Left lobe of liver (tissue), 2 donors: ENCODE measurements at places on chromosomes 7 and 10. TPM values are rescaled to one million over a fixed set of nuclear protein-coding genes. Genes with fewer than 3 reads are reported as not detected.

- DNase-seq = no peak
Observed at GRCh38 chr7:2266911-2267310, 24.9 kb downstream of the NUDT1 start.

The HMX3 gene
- total RNA-seq = 0.20 TPM

DNA sequence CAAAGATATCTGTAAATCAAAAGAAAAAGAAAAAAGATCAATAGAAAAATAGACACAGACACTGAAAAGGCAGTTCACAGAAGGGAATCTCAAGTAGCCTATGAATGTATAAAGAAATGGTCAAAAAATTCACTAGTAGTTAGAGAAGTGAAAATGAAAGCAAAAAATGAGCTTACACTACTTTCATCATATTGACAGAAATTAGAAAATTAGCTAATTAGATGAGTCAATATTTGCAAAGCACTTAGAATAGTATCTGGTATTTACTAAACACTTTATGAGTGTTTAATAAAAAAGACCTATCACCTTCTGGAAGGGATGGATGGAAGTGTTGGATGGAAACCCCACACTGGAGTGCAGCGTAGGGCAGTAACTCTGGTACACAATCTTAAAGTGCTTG lies 1.7 kb upstream of the CFAP58 start:
- no peak for DNase-seq

DNA sequence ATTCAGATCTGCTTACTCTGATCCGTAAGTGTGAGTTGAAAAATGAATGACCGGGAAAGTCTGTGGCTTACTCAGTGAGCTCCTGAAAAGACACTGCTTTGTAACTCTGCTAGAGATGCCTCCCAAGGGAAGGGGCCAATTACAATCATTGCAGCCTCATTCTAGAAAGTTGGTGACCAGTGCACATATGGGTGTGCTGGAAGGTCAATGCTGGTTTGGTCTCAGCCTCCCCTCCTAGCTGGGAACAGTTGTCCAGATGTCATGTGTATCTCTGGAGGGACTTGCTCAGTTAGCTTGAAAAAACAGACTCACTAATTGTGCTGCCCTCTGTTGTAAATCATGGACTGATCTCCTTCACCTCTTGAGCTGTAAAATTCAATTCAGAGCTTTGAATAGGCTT lies 405.0 kb downstream of the ADRA2A start:
- DNase-seq = no peak

The DNTT gene
- not detected for total RNA-seq

- peak; percentile 62 for DNase-seq
Observed at GRCh38 chr10:79286318-79286951, 60.8 kb upstream of the PPIF start.

The OPN1SW gene
- total RNA-seq = not detected

DNA sequence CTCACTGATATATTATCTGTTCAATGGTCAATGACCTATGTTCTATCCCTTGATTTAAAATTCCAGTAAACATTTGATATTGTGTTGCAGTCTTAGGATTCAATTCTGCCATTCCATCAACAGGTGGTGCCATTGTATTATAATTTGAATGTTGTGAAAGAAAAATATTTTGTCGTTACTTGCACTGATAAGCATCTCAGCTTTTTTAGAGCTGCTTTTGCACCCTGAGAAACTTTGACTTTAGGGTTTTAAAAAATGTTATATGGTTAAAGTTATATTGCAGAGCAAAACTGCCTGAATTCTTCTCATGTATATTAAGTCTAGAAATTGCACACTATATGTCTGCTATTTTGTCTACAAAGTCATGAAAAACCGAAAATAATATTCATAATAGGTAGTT lies 18.8 kb upstream of the MINDY3 start:
- no peak for DNase-seq

DNA sequence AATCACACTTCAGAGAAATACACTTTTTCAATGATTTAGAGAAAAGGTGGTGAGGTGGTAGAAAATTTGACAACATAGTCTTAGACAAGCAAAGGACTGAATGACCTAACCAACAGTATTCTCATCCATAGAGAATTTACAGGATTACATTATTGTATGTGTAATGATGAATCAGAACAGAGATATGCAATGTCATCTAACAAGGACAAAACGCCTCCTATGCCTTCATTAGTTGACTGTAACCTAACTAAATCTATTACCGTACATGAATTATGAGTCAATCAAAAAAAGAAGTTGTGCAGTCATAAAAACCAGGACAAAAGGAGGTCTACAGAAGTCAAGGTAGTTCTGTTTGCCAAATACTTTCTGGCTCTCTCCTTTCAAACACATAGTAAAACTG lies 66.5 kb downstream of the RAB11FIP2 start:
- DNase-seq = no peak

DNA sequence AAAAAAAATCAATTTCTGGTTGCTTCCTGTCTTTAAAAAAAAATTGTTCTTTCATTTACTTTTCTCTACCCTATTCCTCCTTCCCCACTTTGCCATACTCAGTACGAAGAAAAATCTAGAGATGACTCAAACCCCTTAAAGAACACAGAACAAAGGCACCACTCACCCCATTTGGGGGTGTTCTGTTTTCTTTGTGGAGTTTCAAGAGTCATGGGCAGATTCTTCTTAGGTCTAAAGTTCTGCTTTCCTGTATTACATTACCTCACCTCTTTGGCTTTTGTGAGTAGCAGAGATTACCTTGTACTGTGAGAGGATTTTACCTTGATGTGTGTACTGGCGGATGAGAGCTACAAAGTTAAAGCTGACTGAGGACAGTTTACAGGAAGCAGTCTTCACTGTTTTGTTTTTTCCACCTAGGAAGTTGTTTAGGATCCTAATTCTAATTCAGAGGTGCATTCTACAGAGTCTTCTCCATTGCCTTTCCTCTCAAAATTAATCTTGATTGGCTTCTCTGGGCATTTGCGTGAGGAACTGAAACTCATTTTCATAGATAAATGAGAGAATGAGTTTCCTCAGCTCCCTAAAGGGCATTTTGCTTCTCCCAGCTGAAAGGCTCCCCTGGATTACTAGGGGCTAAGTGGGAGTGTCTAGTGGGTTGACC lies 20.7 kb downstream of the AVL9 start:
- no peak for DNase-seq

The PLCE1 gene
- 0.28 TPM for total RNA-seq

The CYP3A4 gene
- total RNA-seq = 1,005 TPM

GRCh38 chr7:30780941-30781340 lies 9.7 kb downstream of the MINDY4 start:
- DNase-seq = peak; percentile 29

DNA sequence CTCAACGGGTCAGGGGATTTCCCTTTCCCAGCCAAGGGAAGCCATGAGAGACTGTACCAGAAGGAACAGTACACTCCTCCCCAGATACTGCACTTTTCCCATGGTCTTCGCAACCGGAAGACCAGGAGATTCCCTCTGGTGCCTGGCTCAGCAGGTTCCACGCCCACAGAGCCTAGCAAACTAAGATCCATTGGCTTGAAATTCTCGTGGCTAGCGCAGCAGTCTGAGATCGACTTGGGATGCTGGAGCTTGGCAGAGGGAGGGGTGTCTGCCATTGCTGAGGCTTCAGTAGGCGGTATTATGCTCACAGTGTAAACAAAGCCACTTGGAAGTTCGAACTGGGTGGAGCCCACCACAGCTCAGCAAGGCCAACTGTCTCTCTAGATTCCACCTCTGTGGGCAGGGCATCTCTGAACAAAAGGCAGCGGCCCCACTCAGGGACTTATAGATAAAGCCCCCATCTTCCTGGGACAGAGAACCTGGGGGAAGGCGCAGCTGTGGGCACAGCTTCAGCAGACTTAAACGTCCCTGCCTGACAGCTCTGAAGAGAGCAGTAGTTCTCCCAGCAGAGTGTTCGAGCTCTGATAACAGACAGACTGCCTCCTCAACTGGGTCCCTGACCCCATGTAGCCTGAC lies 29.6 kb downstream of the SLC16A12 start:
- no peak for DNase-seq

The DYNC1I1 gene
- 0.15 TPM for total RNA-seq

GRCh38 chr10:115992236-115992986 lies 280.6 kb downstream of the GFRA1 start:
- DNase-seq = no peak

- no peak for DNase-seq
Observed at GRCh38 chr7:96708872-96709271, 774 bp downstream of the SEM1 start.

- DNase-seq = no peak
Observed at GRCh38 chr7:121019018-121019417, 30.5 kb downstream of the CPED1 start.

The STRIP2 gene
- total RNA-seq = 0.96 TPM

- DNase-seq = peak; percentile 58
Observed at GRCh38 chr10:96124230-96125141, 5.6 kb upstream of the ZNF518A start.

- no peak for DNase-seq
Observed at GRCh38 chr10:4048236-4048864, 263.3 kb upstream of the KLF6 start.

The IDI2 gene
- total RNA-seq = not detected

DNA sequence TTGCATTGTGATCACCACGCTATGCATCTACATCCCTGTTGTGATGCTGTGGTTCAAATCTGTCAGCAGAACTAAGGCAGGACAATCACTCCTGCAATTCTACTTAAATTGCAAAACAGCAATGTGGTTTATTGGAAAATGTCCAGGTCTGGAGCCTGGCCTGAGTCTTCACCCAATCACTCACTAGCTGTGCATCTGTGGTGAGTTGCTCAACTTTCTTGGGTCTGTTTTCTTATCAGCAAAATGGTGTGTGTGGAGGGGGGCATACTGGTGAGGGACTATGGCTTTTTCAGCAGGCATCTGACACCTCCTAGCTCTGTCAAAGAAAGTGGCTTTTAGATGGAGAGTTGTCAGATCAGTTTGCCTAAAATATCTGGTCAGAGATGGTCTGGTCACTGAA lies 108.3 kb upstream of the FEZF1 start:
- no peak for DNase-seq

DNA sequence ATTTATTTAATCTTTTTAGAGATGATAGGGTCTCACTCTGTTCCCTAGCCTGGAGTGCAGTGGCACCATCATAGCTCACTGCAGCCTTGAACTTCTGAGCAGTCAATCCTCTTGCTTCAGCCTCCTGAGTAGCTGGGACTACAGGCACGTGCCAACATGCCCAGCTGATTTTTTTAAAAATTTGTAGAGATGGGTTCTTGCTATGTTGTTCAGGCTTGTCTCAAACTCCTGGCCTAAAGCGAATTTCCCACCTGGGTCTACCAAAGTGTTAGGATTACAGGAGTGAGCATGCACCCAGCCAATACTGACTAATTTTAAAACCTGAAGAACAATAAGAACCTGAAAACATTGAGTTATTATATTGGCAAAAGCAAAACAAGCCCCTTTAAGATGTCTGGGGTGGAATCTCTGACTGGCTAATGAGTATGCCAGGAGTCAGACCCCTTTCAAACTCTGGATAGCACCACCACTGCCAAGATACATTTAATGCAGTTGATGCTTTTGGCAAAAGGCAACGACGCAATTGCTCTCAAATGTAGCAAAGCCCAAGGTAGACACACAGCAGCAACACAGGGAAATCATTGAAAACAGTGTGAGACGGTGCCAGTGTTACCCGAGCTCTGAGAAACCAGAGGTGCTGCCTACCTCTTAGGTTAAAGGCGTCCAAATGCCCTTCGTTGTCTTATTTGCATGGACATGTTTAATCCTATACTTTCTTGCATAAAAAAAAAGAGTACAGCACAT lies 40.7 kb upstream of the TOMM7 start:
- no peak for DNase-seq

- DNase-seq = no peak
Observed at GRCh38 chr7:98556288-98556687, 60.8 kb upstream of the NPTX2 start.

DNA sequence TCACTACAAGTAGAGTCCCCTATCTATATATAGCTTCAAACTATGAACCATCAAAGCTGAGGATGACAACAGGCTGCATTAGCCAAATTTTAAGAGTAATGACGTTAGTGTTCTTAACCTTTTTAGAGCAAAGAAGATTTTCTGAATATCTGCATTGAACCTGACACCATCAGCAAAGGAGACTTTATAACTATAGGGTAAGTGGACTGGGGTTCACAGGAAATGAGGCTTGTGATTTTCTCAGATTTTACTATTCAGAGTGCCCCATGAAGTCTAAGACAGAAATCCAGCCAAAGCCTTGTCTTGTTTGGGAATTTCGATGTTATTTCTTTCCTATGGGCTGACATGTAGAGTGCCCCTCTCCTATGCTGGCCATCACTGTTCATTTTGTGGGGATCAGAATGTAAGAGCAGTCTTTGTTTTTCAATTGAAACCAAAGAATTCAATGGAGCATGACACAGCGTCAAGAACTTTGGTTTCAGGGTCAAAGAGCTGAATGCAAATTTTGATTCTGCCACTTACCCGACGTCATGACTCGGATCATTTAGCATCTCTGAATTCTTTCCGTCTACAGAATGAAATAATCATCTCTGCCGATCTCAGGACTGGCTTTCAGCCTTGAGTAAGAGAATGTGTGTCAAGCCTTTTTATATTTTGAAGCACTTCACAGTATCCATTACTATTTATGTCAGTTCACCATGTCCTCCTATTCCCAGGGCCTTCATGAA lies 52.7 kb downstream of the DENND11 start:
- DNase-seq = no peak

The ELMO1 gene
- 21.2 TPM for total RNA-seq

- DNase-seq = no peak
Observed at GRCh38 chr10:70066190-70066589, 13.5 kb downstream of the MACROH2A2 start.

DNA sequence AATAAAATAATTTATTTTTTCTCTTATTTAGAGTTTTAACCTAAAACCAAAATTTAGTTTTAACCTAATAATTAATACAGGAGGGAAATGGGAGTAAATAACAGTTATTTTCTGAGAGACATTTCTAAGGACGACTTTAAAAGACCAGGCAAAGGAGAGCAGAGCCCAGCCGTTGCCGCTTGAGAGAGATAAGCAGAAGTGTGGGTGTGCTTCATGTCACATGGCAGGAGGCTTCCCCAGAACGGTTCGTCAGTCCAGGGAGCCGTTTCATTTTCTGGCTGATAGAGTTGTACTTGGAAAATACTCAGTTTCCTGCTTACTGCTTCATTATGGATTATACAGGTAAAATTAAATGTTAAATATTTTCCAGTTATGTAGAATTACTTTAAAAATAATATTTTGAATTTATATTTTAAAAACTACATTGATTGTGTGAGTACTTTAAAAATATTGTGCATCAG lies 61.4 kb downstream of the ST7 start:
- DNase-seq = peak; percentile 61

- DNase-seq = no peak
Observed at GRCh38 chr7:54955696-54956420, 63.0 kb upstream of the EGFR start.

The VWA2 gene
- 0.05 TPM for total RNA-seq

- no peak for DNase-seq
Observed at GRCh38 chr10:22704942-22705341, 9.4 kb downstream of the PIP4K2A start.

The ATP6V0A4 gene
- not detected for total RNA-seq

The GLI3 gene
- total RNA-seq = 0.88 TPM
